ENCODE measurements at places on chromosomes 2 and 18. TPM values are rescaled to one million over a fixed set of nuclear protein-coding genes. Genes with fewer than 3 reads are reported as not detected.

Gene UGT1A5
- not detected for total RNA-seq

Gene IL37
- not detected for total RNA-seq

Gene SS18
- total RNA-seq, result 52.8 TPM

Gene CTAGE1
- total RNA-seq, result not detected

Gene HOXD4
- total RNA-seq, result 0.66 TPM

Gene RNU2-63P
- not detected for total RNA-seq

Gene PARD6G
- 3.4 TPM for total RNA-seq
